ENCODE measurements at places on chromosomes 11 and 22.

DNA sequence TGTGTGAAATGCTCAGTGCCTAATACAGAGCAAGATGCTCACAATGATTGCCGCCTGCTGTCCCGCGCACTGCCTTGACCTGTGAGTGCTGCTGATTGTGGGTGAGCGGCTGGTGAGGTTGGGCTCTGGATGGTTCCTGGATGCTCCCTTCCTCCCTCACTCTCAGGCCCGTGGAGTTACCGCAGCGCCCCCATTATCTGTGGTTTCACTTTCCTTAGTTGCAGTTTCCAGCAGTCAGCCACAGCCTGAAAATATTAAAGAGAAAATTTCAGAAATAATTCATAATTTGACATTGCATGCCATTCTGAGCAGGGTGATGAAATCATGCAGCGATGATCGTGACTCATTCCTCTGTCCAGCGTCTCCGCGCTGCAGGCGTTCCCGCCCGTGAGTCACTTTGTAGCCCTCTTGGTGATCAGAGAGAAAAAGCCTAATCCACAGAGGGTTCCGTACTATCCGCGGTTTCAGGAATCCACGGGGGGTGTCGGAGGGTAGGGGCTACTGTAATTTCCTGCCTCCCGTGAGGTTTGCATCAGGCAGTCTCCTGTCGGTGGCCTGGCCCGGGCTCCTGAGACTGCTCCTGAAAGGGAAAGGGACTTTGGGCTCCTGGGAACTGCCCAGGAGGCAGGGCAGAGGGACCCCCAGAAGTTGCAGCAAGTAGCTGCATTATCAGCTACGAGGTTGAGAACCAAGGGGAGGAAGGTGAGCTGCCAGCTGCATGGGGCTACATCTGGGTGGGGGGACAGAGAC, 10.6 kb downstream of the RPL3 start:
- DNase-seq: no peak

- DNase-seq: no peak
These were observed 2.3 kb downstream of the ADORA2A start for GRCh38 chr22:24429411-24430365.

GRCh38 chr11:38005597-38005996, 1407.6 kb upstream of the RAG2 start:
- DNase-seq: no peak

DNA sequence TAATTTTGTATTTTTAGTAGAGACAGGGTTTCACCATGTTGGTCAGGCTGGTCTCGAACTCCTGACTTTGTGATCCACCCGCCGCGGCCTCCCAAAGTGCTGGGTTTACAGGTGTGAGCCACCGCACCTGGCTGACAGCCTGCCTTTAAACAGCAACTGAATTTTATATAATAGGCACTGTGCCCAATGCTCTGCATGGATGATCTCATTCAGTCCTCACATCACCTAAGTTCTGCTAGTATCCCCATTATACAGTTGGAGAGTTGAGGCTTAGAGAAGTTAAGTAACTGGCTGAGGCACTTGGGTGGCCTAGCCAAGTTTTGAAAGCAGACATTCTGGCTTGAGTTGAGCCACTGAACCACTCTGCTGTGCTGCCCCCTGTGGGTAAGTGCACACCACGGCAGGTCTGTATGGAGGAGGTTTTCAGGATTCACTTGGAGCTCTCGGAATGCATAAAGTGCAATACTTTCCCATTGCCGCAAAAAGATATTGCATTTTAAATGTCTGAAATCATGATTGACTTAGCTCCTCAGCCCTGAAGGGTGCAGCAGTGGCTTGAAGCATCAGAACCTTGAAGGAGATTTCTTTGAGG, 112.4 kb downstream of the LDLRAD3 start:
- peak; percentile 57 for DNase-seq

GRCh38 chr11:85685820-85686459, at the start of gene CCDC89:
Gene CCDC89, minus strand, starts transcription at chr11:85686195. Its CDS starts 65 bp downstream, at chr11:85686130.
- no peak for DNase-seq

DNA sequence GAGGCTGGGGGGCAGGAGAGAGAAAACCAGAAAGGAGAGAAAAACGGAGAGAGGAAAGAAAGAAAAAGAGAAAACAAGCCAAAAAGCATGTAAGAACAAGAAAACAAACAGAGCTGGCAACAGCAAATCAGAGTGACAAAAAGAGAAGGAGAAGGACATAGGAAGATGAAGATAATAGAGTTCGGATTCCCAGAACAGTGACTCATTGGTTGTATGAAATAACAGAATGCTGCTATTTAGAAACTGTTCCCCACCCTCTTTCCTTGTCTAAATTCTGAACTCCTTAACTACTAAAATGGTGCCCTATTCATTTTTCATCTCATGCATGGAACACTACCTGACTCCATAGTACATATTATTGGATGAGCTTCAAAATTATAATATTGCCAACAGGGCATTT, 317.4 kb downstream of the C11orf87 start:
- no peak for DNase-seq

DNA sequence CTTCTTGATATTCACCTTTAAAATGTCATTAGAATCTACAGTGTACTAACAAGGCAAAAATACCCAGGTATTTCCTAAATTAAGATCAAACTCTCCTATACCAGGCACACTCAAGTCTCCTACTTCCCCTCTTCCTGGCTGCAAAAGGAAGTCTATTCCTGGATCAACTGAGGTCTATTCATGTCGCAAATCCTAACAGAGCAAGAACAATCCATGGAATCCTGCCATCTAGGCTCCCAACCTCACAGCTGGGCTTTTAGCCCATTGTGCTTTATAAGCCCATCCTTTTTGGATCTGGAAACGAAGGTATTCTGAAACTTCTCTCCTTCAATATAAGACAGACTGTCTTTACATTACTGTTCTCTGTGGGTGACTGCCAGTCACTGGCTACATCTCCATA, 161.8 kb downstream of the SOX6 start:
- no peak for DNase-seq

GRCh38 chr22:35712672-35713071, 5.0 kb upstream of the APOL5 start:
- DNase-seq: no peak

DNA sequence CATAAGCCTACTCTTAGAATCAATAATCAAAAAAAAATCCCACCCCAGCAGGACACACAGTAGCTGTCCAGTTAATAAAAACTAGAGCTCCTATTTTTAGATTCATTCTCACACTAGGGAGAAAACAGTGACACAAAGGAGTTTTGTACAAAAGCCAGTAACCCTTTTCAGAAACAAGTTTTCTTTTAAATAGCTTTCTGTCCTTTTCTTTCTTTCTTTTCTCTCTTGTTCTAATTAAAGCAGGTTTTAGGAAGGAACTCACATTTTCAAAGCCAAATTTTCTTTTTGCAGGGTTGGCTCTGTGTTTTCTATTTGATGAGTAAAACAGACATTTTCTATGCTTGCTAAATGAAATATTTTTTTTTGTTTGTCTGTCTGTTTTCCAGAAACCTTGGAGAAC, 1390.7 kb downstream of the FAM181B start:
- DNase-seq: no peak

DNA sequence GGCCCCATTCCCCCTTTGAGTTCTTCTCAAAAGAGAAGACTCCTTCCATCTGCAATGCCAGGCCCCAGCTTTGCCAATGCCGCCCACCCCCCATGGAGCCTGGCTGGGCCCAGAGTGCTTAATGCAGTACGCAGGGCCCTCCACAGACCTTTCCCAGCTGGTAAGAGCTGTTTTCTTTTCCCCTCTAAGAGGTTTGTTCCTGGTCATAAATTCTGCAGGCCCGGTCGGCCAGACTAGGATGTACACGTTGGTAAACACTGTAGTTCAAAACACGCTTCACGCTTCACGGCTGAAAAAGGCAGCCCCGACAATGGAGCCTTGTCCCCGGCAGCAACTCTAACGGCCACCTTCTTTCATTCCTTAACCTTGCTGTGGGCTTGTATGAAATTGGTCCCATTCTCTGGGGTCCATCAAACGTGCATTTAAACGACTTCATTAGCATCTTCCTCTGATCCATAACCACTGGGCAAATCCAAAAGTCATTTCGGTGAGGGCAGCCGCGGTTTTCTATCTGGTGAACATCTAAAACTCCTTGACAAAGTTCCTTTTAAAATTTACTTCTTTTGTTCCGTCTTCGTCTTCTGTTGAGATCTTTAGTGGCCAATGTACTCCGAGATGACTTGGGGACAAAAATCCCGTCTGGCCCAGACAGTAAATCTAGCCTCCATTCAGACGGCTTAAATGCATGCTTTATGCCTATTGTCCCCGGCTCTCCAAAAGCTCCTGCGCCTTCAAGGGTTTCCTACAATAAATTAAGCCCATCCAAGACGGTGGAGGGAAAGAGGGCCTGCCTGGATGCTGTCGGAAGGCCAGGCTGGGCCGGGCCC, 60.0 kb upstream of the MYEOV start:
- no peak for DNase-seq

DNA sequence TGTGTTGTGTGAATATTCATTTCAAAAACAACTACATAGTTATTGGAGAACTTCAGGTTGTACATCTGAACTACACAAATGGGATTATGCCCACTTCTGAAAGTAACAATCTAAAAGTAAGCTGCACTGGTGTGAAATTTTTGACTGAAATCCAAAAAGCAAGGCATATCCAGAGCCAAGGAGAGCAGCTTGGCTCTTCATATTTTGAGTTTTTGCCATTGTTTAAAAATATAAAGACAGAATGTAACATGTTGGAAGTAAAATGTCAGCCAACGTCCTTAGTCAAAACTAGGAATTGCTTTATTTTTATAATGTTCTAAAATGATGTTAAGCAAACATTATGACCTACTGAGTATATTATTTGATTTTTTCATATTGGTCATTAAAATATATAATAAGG, 45.8 kb upstream of the NOX4 start:
- no peak for DNase-seq

- DNase-seq: no peak
These were observed 21.2 kb upstream of the BLID start for GRCh38 chr11:122137078-122137793.

DNA sequence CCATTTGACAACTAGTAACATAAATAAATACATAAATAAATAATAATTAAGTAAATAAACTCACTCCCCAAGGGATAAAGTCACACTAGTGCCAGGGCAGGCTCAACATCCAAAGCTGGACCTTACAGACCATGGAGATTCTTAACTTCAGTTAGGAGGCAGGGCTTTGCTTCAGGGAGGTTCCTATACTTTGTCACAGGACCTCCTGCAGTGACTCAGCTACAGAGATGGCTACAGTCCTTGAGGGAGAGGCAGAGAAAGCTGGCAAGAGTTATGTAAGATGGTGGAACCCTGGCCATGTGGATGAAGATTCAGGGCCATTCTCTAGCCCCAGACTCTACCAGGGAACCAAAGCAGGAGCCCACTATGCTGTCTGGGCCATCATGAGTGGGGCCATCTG, 74.1 kb upstream of the CADM1 start:
- DNase-seq: no peak

GRCh38 chr11:101438126-101438525, 145.7 kb downstream of the TRPC6 start:
- DNase-seq: no peak

DNA sequence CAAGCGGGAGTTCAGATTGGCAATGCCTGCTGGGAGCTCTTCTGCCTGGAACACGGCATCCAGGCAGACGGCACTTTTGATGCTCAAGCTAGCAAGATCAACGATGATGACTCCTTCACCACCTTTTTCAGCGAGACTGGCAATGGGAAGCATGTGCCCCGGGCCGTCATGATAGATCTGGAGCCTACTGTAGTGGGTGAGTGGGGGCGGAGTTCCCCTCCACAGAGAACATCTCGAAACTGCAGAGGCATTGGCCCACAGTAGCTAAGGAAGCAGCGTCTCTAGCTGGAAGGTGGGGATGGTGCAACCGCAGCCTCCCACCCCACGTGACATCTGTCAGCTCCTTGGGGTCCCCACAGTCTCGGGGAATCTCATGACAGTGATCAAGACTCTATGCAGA, 10.9 kb downstream of the TUBA8 start:
- no peak for DNase-seq

DNA sequence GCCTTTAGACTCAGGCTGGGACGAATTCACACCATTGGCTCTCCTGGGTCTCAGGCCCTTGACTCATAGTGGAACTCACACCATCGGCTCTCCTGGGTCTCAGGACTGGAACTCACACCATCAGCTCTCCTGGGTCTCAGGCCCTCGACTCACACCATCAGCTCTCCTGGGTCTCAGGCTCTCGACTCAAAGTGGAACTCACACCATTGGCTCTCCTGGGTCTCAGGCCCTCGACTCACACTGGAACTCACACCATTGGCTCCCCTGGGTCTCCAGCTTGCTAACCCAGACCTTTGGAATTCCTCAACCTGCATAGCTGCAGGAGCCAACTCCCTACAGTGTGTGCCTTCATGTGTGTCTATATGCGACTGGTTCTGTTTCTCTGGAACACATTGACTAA, 56.7 kb downstream of the SHISAL1 start:
- DNase-seq: no peak

- DNase-seq: no peak
These were observed 1568.5 kb downstream of the FAM181B start for GRCh38 chr11:81165164-81165563.

DNA sequence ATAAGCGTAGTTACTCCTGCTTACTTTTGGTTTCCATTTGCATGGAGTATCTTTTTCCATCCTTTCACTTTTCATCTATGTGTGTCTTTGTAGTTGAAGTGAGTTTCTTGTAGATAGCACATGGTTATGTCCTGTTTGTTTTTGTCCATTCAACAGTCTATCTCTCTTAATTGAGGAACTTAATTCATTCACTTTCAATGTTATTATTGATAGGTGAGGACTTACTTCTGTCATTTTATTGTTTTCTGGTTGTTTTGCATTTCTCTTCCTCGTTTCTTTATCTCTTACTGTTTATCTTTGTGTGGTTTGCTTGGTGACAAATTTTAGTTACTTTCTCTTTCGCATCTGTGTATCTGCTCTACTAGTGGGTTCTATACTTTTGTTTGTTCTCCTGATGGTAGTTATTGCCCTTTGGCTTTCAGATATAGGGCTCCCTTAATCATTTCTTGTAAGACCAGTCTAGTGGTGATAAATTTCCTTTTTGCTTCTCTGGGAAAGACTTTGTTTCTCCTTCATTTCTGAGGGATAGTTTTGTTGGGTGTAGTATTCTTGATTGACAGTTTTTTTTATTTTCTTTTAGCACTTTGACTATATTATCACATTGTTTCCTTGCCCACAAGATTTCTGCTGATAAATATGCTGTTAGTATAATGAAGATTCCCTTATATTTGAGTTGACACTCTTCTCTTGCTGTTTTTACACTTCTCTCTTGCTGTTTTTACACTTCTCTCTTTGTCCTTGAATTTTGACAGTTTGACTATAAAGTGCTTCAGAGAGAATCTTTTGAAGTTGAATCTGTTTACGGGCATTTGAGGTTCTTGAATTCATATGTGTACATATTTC, 9.0 kb upstream of the RAG1 start:
- DNase-seq: no peak
